ENCODE measurements at places on chromosomes 2 and 18.

GRCh38 chr2:70006447-70006784 is 45.0 kb upstream of the ASPRV1 start:
- no peak for DNase-seq

DNA sequence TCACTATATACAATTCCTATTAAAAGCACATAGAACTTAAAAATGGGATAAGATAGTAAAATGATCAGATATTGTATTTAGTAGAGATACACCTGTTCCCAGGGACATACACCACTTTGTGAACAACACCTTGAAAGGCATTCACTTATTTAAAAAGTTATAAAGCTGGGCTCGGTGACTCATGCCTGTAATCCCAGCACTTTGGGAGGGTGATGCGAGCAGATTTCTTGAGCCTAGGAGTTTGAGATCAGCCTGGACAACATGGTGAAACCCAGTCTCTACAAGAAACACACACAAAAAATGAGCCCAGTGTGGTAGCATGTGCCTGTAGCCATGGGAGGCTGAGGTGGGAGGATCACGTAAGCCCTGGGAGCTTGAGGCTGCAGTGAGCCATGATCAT is 90.9 kb downstream of the RAPGEF4 start:
- no peak for DNase-seq

- DNase-seq, result peak; percentile 38
These were observed 38.1 kb upstream of the TGIF1 start for GRCh38 chr18:3411854-3412268.

GRCh38 chr18:32763293-32763692 is 9.5 kb downstream of the KLHL14 start:
- no peak for DNase-seq

DNA sequence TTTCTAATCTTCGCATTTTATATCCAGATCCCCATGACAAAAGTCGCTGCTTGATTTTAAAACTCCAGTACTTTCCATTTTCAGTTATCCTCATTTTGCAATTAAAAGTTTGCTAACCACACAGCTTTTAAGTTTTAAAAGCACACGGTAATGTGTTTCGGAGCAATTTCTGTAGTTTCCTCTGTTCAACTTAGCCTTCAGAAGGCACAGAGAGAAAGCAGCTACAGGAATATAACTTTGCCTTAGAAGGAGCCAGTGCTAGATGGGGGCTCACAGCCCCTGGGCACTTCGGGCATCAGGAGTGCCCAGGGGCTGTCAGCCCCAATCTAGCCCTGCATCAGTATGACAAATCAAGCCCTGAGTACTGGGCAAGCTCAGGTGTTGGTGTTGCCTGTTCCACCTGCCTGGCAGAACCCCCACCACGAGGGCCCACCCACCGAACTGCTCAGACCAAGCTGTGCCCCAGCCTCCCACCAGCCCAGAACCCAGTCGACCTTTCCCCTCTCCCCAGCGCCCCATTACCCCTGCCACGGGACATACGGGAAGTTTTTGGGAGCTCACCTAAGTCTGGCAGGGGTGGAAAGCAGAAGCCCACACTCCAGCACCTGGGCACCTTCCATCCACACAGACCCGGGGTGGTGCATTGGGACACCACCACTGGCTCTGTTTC is 47.3 kb downstream of the TRABD2A start:
- no peak for DNase-seq

GRCh38 chr2:54879032-54879431 is 155.6 kb downstream of the EML6 start:
- no peak for DNase-seq

DNA sequence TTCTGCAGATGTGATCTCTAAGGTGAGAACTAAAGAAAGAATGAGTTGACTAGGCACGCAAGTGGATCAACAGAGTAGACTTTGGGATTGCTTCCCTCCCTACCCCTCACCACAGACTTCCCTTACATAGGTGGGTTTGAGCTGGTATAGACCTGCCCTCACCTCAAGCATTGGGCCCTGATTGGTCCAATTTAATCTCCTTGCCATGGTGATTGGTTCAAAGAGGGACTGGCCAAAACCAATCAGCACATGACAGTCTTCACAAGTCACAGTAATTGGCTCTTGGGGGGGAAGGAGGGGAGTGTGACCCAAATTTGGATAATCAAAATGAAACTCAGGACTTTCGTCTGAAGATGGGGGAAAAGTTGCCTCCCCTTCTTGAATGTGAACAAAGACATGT is 36.6 kb upstream of the LNPK start:
- DNase-seq, result no peak

DNA sequence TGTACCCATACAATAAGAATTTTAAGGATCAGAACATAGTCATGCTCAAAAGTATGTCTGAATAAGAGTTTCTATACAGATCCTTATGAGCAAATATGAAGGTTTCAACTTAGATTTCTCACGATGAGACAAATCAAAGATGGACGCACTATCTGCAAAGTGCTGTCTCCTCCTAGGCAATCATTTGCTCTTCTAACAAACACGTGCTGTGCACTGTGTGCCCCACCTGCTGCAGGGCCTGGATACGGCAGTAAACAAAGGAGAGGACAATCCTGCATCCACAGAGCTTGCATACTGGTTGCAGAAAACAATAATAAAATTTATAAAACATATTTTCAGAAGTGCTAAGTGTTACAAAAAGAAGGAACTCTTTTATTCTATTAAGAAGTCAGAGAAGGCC is 39.9 kb upstream of the KIDINS220 start:
- no peak for DNase-seq

- no peak for DNase-seq
These were observed 119.2 kb upstream of the FHL2 start for GRCh38 chr2:105517814-105518705.

DNA sequence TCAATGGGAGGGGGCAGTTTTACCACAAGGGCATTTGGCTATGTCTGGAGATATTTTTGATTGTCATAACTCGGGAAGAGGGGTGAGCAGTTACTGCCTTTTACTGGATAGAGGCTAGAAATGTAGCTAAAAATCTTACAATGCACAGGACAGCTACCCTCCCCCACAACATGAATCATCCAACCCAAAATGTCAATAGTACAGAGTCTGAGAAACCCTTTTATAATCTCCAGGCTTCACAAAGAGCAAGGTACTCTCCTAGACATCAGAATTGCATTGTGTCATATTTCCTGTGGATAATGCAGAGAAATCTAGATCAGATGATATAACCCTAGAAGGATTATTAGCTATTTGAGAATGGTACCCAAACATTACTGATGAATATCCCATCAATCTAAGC is 277.1 kb upstream of the NRP2 start:
- peak; percentile 49 for DNase-seq

DNA sequence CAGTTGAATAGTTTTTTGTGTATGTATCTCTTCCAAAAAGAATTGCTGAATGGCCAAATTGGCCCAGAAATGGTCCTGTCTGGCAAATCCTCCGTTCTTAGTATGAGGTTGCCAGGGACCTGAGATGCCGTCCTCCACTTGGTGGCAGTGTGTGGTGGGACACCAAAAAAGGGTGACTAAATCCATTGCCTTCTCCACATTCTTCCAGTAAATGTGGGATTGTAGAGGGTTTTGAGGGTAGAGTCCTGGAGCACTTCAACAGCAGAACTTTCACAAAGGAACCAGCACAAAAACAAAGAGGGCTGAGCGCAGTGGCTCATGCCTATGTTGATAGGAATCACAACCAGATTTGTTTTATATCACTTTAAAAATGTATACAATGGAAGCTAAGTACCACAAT is 199.9 kb downstream of the BCL2 start:
- DNase-seq, result no peak

GRCh38 chr2:9390991-9391390 is 32.3 kb downstream of the ITGB1BP1 start:
- DNase-seq, result no peak

DNA sequence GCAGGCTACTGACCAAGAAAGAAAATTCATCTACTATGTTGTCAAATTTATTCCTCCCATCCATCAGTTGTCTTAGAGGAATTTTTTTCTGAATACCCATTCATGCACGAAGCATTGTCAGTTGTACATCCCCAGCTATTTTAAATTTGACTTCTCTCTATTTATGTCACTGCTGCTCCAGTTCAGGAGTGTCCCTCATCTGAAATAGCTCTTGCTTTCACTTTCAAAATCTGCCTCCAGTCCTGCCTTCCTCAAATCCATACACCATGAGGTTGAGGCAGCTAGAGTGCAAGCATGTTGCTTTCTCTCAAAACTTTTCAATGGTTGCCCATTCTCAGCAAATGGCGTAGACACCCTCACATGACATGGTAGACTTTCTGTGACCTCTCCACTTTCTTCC is 335.4 kb upstream of the CDH2 start:
- DNase-seq, result no peak

GRCh38 chr2:53053937-53054336 is 713.7 kb upstream of the CHAC2 start:
- DNase-seq, result no peak

DNA sequence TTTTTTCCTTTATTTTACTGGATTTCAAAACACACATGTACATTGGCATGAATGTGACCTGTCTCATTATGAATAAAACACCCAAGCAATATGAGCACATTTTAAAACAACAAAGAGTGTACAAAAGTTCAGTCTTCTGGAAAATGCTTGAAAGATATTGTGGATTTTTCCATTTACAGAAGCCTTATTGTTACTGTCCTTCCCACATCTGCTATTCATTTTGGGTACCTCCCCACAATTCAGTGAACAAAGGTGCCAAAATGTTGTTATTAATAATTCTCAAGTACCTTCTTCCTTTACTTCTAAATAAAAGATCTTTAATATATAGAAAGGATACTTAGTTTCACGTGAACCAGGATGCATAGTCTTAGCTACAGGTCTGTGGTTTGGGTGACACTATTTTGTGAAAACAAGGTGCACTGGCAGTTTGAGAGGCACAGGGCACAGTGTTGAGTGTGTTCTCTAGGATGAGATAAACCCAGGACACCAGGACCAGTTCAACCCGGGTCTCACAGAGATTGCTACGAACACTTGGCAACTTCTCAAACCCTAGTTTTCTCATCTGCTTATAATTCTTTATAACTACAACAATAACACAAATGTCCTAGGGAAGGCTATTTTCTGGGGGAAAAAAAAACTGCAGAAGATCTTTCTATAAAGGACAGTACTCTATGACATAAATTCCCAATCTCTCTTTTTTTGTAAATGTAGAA is 84.5 kb upstream of the GALNT5 start:
- no peak for DNase-seq

GRCh38 chr2:47118581-47118980 is 36.5 kb downstream of the STPG4 start:
- no peak for DNase-seq

GRCh38 chr2:22487036-22487435 is 897.9 kb upstream of the KLHL29 start:
- no peak for DNase-seq

- DNase-seq, result no peak
These were observed 100.4 kb downstream of the ACOXL start for GRCh38 chr2:110832740-110833139.

- DNase-seq, result no peak
These were observed 59.0 kb upstream of the UPP2 start for GRCh38 chr2:158042666-158043065.

DNA sequence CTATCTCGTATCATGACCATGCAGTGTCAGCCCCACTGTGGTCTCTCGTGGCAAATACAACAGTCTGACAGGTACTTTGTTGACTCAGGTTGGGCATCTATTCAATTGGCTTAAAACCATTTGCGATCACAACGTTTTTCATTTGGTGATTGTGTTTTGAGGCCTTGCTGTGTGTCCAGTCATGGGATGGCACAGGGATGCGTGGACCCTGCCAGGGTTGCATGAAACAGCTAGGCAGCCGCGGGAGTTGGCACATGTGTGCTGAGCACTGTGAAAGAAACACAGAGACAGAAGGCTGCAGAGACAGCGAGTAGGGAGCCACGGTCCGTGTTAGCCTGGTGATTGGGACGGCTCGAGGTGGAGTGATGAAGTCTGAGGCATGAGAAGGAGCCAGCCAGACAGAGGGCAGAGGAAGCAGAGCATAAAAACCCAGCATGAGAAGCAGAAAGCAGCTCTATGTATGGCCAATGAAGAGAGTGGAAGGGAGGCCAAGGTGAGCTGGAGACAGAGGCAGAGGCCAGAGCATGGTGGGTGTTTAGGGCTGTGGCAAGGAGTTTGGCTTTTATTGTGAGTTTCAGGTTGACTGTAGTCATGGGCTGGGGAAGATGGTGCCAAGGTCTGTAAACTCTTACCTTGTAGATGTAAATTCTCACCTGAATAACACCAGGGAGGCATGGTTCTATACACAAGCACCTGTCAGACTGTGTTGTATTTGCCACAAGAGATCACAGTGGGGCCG is 31.8 kb upstream of the IL1R1 start:
- DNase-seq, result no peak

DNA sequence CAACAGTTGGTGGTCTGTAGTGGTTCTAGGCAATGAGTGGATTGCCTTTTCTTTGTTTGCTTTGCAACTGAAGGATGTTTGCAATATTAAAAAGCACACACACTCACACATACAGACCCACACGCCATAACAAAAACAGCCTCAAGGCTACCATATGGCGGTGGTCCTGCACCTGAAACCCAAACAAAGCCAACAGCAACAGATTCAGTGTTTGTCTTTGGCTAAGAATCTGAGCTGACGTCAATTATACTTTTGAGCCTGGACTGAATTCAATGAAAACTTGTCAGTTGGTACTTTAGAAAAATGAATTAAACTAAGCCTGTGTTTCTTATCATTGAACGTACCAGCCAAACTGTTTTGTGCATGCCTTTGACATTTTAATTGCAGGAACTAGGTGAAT is 65.0 kb upstream of the NYAP2 start:
- no peak for DNase-seq

DNA sequence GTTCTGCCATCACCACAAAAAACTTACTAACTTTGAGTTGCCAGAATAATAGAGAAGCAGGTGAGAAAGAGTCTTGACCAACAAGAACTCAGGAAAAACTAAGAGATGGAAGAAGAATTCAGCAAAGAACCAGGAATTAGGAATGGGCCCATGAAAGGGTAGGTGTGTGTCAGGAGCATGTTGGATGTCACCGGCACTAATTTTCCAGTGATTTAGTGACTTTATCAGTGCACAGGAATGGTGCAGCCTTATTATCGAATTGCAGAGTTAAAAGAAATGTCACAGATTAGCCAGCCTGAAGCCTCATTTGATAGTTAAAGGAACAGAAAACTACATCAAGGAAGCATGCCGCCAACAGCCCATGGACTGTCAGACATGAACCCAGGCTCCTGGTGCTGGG is 9.0 kb upstream of the BOD1L2 start:
- no peak for DNase-seq

DNA sequence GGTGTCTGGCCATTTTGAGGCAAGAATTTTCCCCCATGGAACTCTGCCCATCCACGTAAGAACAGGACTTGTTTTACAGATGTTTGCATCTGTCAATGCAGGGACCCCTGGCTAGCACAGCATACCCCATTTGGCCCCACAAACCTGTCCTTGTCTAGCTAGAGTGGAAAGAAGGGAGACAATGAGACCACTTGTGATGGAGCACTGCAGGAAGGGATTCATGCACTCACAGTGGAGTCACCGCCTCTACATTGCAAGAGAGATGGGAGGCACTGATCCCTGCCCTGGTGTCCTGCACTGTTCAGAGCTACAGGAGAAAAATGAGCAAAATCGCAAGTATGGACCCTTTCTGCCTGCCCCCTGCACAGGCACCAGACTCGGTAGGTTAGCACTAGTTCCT is 32.5 kb downstream of the NPAS2 start:
- DNase-seq, result no peak

- no peak for DNase-seq
These were observed 51.5 kb upstream of the ITGB6 start for GRCh38 chr2:160251569-160251968.

All from foreskin keratinocyte (primary cell).